Suprapubic skin (tissue), 4 donors: ENCODE measurements at places on chromosomes 6 and 20. TPM values are rescaled to one million over a fixed set of nuclear protein-coding genes. Genes with fewer than 3 reads are reported as not detected.

DNA sequence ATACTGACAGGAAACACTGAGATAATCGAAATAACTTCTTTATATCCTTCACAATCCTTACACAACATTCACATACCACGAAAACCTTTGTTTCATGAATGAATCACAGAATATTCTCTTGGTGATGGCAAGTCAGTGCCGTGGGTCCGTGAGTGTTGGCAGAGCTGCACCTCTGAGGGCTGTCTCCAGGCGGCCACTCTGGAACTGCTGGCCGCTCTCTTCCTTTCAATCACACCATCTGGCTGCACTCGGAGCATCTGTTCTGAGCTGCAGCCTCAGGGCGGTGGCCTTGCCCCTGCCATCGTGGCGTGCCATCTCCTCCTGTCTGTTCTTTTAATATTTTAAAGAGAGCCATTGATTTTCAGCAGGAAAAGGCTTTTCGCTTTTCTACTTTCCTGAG lies 129.4 kb upstream of the AFDN start:
- peaks cover 15% of the 10 kb centered on the region for H3K4me1 ChIP-seq
- no peaks in the 10 kb centered on the region for H3K36me3 ChIP-seq
- peak; percentile 42 for DNase-seq
- H3K27me3 ChIP-seq = no peaks in the 10 kb centered on the region

DNA sequence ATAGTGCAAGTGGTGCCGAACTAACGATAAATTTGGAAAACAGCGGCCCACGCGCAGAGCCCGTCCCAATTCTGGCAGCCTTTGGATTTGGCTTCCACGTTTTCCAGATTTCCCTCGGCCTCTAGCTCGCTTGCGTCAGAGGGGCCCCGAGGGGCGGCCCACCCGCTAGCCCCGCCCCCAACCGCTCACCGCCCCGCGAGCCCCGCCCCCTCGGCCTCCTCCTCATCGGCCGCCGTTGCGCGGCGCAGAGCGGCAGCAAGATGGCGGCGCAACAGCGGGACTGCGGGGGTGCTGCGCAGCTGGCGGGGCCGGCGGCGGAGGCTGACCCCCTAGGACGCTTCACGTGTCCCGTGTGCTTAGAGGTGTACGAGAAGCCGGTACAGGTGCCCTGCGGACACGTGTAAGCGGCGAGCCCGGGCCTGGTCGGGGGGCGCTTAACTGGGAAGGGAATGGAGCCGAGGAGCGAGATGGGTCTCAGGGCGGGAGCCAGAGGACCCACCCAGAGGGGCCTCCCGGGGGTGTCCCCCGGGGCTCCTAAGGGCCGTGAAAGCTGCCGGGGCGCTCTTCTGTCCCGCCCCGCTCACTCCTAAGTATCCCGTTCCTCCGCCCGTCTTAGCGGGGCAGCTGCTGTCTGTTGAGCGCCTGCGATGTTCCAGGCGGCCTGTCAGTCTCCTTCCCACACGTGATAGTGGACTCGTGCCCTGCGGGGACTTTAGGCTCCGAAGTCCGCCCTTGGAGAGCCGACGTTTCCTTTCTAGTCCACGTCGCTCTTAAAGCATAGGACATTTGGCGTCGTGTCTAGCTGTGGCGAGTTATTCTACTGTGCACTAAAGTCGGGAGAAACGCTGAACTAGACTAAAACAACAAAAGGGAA lies at the start of gene RNF114:
TSS of gene RNF114 (plus strand) at position 245 of the 874 bp plus-strand sequence. CDS start at position 261, 16 bp downstream.
- H3K36me3 ChIP-seq = peaks cover 4% of the 10 kb centered on the region
- peak within 1 kb of the TSS; percentile 90 for H3K27ac ChIP-seq
- H3K4me3 ChIP-seq = peak within 1 kb of the TSS; percentile 74
- H3K4me1 ChIP-seq = peaks cover 34% of the 10 kb centered on the region

PI3 gene
- 98.2 TPM for total RNA-seq

- DNase-seq = no peak
- H3K27ac ChIP-seq = no peak overlapping the region
- no peaks in the 10 kb centered on the region for H3K27me3 ChIP-seq
- H3K4me1 ChIP-seq = peaks cover 13% of the 10 kb centered on the region
- no peaks in the 10 kb centered on the region for H3K36me3 ChIP-seq
- no peak overlapping the region for H3K4me3 ChIP-seq
These were observed 65.4 kb downstream of the GPR6 start for GRCh38 chr6:110043366-110043994.

FRS3 gene
- 1.9 TPM for total RNA-seq

MCCD1 gene
- total RNA-seq = not detected

- peaks cover 14% of the 10 kb centered on the region for H3K27me3 ChIP-seq
- no peak overlapping the region for H3K4me3 ChIP-seq
- H3K27ac ChIP-seq = no peak overlapping the region
- H3K4me1 ChIP-seq = no peaks in the 10 kb centered on the region
- DNase-seq = no peak
- H3K36me3 ChIP-seq = no peaks in the 10 kb centered on the region
These were observed 256.9 kb downstream of the CDH26 start for GRCh38 chr20:60214901-60215815.

- no peak overlapping the region for H3K4me3 ChIP-seq
- H3K36me3 ChIP-seq = no peaks in the 10 kb centered on the region
- DNase-seq = no peak
- no peaks in the 10 kb centered on the region for H3K4me1 ChIP-seq
- no peak overlapping the region for H3K27ac ChIP-seq
These were observed 603.0 kb upstream of the NRSN1 start for GRCh38 chr6:23522792-23523547.

DNA sequence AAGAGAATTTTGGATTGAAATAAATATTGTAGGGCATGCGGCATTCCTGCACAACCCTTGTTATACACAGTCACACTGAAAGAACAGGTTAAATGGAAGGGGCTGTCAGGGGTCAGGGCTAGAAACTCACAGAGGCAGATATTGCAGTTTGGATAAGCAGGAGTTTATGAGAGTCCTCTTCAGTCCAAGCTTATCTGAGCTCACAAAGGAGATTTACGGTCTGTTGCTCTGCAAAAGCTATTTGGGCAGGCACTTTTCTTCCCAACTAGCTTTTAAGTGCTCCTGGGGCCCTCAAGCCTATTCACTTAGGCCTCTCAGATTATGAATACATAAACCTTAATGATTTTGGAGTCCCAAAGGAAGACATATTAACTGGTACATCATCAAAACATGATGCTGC lies 156.2 kb downstream of the SOX4 start:
- no peak overlapping the region for H3K4me3 ChIP-seq
- H3K36me3 ChIP-seq = no peaks in the 10 kb centered on the region

GRCh38 chr6:135798751-135799515 lies 52.6 kb upstream of the PDE7B start:
- no peak overlapping the region for H3K4me3 ChIP-seq
- H3K36me3 ChIP-seq = no peaks in the 10 kb centered on the region
- no peak overlapping the region for H3K27ac ChIP-seq
- no peak for DNase-seq
- H3K27me3 ChIP-seq = no peaks in the 10 kb centered on the region

IMPG1 gene
- total RNA-seq = not detected
